ENCODE measurements at places on chromosomes 7 and 10.

DNA sequence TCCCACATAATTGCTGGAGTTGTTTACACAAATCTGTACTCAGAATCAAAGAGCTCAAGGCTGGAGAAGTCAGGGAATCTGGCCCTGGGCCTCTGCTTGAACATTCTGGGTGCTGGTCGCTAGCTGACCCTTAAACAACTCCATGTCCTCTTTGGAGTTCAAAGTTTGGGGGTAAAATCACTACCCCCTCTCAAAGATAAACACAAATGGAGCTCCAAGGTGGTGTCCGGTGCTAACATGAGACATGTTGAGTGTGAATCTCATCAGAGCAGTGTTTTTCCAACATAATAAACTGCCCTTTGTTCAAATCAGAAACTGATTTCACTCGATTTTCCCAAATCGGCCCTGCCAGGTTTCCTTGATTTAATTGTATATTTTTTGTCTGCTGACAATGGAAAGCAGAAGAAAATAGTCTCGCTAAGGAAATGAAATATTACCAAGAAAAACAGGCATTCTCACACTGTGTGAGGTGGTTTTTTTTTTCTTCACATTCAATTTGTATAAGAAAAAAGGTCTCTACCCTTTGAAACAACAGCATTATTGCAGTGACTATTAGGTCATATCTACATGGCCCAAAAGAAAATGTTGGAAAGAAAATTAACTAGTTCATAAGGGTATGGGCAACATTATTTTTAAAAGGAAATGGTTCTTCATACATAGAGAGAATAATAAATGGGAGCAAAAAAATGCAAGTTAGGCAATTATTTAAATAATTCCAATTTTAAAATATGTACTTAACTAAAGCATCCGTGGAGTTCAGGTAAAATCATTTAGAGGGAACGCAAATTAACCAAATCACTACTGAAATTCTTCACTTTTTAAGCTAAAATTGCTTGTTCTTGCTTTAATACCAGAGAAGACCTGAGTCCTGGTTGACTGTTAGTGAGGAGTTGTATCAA lies 56.1 kb upstream of the CAPZA2 start:
- no peak for DNase-seq

- no peak for DNase-seq
These were observed 146.1 kb downstream of the CHN2 start for GRCh38 chr7:29340696-29341095.

DNA sequence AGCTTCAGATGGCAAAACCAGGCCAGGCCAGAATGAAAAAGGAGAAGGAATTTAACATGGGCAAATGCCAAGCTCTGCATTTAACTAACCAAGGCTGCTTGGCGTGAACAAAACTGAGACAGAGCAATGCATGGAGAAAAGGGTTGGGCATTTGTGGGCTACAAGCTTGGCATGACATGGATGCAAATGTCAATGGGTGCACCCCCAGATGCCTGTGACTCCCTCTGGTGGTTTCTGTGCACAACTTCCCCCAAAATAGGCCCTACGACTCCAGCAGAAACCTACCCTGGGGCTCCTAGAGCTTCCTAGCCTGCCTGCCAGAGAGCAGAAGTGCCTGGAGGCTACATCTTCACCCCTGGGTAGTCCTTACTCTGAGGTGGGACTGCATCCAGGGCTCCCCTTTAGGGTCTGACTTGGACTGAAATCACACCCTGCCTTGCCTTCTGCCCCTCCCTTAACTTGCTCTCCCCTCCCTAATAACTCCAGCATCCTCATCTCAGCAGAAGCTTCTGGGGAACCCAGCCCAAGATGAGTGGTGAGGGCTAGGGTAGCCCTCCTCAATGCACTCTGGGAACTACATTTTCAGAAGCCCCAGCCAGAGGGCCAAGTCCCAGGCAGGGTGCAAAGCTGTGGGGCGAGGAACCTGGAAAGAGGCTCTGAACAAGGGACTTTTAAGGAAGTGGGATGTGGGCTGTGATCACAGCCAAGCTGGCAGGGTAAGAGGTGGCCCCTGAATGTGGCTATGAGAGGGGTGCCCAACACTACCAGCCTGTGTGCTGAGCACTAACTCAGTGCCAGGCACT lies 11.3 kb downstream of the GPRIN2 start:
- peak; percentile 57 for DNase-seq

GRCh38 chr7:35004531-35005095 lies 32.7 kb downstream of the DPY19L1 start:
- peak; percentile 20 for DNase-seq

DNA sequence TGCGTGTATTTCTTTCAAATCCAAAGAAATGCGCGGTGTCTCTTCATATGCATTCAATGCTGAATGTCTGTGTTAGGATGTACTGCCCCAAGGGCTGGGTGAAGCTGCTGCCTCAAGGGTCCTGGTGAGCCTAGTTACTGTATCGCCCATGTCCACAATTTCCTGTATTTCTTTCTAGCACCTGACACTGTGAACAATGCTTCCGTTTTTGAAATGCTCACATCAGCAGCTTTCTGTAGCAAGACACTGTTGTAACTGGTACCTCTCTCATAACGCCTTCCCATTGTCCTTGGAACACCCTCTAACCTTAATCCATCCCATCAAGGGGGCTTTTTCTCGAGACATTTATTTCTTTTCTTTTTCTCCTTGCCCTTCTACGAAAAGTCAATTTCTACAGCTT lies 25.1 kb downstream of the NRP1 start:
- no peak for DNase-seq

GRCh38 chr10:25575343-25575742 lies 358.7 kb upstream of the MYO3A start:
- DNase-seq = no peak

GRCh38 chr7:141153231-141153630 lies 79.4 kb downstream of the TMEM178B start:
- DNase-seq = no peak

DNA sequence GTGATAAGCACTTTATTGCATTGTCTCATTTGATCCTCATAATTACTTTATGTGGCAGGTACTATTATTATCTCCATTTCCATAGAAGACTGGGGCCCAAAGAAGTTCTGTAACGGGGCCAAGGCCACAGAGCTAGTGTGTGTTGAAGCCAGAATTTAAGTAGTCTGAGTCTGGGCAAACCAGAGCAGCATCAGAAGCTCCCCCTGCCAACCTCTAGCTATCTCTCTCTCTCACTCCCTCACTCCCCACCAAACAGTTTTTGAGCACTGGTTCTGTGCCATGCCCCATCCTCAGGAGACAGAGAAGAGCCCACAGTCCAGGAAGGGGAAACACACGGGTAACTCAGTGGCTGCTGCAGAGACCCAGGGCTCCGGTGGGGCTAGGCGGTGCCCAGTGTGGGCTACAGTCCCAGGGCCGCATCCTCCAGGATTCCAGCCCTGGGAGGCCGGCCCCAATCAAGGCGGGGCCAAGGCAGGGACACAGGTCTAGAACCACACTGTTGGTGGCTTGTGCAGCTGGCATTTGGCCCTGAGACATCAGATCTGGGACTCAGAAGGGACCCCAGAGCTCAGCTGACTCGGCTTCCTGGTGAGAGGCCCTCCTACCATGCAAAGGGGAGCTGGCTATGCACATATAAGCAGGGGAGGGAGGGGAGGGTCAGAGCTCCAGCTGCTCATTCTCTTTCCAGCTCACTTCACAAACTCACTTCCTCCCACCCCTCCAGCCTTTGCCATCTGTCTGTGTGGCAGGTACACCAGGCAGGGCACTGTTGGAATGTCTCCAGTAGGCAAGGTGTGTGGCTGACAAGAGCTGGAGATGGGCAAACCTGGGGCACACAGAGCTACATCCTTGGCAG lies 34.4 kb downstream of the COL13A1 start:
- no peak for DNase-seq

DNA sequence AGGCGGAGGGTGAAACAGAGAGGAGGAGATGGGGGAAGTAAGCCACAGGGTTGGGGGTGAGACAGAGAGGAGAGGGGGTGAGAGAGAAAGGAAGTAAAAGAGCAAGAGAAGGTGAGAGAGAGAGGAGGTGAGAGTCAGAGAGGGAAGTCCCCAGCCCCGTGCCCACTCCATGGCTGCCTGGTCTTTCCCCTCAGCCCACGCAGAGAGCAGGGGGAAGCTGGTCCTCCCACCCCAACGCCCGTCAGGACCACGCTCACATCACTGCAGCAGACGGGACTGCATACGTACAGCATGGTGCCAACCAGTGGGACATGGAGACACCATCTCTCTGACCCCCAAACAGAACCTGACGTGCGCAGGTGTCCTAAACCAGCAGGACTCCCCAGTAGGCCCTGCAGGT lies 12.1 kb upstream of the PDGFA start:
- DNase-seq = no peak

GRCh38 chr7:21054427-21055112 lies 267.9 kb upstream of the SP8 start:
- peak; percentile 2 for DNase-seq

DNA sequence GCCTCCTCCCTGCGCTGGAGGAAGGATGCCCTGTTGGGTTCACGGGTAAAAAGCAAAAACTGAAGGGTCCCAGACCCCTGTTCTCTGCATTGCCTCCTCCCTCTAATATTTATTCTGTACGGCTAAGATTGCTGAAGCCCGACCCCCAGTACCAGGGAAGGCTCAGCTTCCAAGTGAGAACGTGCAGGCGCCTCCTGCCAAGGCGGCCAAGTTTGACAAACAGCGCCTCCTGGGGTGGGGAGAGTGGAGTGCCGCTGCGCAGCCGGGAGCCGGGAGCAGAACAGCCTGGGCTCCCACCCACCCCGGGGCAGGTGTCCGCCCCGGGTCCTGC lies 4.7 kb upstream of the EBF3 start:
- peak; percentile 77 for DNase-seq

DNA sequence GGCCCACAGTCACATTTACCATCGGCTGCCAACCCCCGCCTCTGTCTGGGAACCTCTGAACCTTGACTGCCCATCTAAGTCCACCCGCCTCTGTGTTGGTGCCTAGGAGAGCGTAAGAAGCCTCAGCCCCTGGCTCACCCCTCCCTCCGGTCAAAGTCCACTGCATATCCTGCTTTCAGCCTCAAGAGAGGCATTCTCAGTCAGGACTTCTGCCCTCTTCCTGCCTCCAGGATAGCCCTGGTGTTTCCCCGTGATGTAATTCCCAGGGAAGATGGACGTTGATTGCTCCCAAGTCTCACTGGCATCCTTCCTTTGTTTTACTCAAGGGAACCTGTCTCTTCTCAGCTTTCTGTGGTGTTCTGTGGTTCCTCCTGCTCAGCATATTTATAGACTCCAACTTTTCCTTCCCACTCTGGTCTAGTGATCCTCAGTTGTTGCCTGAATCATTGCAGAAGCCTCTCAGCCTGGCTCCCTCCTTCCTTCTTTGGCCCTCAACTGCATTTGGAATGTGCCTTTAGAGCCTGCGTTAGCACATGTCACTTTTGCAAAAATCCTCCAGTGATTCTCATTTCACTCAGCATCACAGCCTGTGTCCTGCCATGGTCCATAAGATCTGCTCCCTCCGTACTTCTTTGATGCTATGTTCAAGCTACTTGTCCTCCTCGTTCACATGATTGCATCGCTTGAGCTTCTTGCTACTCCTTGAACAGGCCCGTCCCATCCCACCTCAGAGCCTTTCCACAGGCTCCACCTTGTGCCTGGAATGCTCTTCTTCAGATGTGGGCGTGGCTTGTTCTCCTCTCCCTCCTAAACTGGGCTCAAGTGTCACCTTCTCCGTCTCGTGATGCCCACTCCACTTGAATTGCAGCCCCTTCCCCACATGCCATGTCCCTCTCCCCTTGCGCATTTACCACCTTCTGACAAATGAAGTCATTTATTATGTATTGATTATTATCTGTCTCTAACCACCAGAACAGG lies 124.2 kb downstream of the PLPP4 start:
- DNase-seq = no peak

DNA sequence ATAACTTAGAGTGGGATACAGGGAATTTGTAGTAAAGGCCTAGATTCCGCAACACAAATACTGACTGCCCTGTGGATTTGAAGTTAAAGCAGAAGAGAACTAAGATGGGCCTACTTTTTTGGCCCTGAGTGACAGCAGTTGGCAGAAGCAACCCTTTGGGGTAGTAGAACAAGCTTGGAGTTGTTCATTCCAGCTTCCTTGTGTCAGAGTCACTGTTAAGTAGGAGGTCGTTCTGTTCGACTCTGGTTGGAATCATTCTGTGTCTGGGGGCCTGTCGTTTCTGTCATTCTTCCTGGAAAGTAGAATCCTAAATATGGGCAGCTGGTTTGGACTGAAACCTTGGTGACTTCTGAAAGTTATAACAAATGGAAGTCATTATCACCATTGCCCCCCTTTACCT lies 865.9 kb downstream of the LRMDA start:
- no peak for DNase-seq

DNA sequence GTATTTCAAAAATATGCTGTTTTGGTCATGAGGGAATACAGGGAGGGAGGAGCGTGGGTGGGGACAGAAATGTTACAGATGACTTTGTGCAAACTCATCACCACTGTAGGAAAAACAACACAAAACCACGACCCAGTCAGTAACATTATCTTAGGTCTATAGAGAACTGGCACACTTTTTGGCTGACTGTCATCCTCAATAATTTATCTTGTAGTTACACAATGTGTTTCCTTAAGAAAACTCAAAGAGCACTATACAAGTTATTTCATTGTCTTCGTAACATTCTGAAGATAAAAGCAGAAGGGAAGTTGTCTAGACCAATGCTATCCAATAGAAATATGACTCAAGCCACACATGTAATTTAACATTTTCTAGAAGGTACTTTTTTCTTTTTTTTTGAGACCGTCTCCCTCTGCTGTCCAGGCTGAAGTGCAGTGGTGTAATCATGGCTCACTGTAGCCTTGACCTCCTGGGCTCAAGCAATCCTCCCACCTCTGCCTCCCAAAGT lies 16.9 kb upstream of the CDK14 start:
- peak; percentile 89 for DNase-seq

Measured in GM23248 (cell line).